HL-60 (cell line): ENCODE measurements at places on chromosomes 13 and 19.

- DNase-seq, result peak; percentile 98
Measured at GRCh38 chr19:8494158-8494557, 8.3 kb downstream of the PRAM1 start.

- DNase-seq, result no peak
Measured at GRCh38 chr19:32719611-32720059, at the start of gene TDRD12. Gene TDRD12 (plus strand): TSS chr19:32719767. CDS start chr19:32720073, 306 bp downstream.

DNA sequence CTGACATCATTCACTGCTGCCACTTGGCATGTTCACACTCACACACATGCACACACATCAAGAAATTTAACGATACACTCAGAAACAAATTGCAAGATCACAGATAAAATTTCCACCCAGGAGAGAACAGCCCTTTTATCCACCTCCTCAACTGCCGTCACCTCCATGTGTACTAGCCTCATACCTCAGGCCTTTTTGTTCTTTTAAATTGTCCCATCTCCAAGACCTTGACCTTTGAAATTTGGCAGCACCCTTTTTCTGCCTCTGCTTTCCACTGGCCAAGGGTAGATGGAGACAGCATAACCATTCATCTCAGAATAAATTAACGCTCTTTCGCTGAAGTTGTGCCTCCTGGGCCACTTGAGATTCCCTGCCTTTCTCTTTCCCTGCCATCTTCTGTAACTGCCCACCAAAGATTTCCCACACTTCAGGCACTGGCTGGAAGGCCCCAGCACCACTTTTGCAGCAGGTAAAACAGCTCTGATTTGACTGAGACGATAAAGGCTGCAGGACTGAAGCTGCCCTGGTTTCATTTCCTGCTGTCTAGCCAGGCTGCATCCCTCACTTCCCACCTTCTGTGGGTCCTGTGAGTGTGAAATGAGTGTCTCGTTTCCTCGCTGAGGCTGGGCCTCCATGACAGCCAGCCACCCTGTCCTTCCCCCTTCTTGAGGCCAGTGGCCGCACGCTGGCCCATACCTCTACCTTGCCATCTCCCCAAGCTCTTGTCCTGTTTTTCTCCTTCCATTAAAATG is 39.3 kb downstream of the MBNL2 start:
- DNase-seq, result no peak

GRCh38 chr13:65347420-65348030 is 1882.6 kb downstream of the PCDH9 start:
- DNase-seq, result no peak

DNA sequence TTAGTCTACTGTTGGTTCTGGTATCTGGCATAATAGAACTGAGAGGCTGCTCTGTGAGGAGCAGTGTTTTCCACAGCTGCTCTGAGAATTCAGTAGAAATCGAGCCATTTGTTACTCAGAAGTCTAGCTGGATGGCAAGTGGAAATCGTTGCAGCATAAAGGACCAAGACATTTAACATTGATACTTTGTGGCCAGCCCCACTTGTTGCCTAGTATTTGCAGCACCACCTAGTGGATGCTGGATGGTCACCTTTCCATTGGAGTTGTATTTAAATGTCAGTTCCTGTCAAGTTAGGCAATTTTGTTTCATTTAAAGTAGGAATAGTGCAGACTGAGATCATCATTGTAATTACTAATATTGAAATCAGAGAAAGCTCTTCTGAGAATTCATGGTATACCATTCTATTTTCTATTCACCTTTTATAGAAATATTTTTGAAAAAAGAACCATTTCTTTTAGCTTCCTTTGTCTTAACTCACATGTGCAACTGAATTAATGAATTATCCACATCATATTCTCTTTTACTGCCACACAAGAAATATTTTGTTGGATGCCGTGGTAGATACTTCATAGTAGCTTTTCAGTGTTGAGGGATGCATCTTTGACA is 64.6 kb downstream of the PDS5B start:
- peak; percentile 43 for DNase-seq
